DND-41 (cell line): ENCODE measurements at places on chromosomes 2 and 18.

DNA sequence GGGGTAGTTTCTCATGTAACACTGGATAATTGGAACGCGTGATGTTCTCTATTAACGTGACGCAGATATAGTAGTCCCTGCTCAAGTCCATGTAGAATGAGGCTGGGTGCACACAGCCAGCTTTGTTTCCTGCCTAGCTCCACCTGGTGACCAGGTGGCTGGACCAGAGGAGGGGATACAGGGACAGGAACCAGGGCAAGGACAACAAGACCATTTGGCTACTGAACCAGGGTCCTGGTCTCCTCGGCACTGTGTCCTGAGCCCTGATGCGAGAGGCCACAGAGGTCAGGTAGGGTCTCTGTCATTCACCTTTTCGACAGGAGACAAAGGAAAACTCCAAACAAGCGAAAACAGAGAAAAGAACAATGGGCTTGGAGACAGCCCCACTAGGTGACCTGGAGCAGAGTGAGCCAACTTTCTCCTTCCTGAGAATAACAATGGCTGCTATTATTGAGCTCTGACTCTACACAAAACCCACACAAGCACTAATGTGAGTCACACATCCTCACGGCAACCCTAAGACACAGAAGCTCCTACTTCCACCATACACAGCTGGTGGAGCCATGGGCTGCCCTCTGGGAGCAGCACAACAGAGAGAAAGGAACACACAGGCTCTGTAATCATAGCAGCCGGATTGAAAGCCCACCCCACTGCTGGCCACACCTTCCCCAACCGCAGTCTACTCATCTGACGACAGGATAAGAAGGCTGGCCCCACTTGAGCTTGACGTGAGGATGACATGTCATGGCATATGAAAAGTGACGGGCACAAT lies 67.3 kb upstream of the TEX51 start:
- no peak for DNase-seq

DNA sequence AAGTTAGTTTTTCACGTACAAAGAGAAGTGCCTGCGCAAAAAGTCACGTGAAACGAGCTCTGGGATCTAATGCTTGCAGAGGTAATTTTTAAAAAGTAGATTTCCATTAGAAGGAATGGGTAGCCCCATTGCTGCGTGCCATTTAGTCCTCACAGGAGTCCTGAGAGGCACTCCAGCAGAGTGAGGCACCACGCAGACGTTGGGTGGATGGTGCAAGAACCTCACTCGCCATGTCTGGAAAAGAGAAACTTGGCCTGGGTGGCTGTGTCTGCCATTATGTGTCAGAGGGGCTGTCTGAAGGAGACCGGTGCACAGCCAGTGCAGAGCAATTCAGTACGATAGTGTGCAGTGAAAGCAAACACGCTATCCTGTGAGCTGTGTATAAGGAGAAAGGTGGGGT lies 1.8 kb upstream of the HDAC4 start:
- no peak for DNase-seq

GRCh38 chr2:182907081-182907830 lies 40.8 kb upstream of the FRZB start:
- DNase-seq: no peak

GRCh38 chr2:120267348-120267747 lies 14.7 kb downstream of the RALB start:
- DNase-seq: no peak

DNA sequence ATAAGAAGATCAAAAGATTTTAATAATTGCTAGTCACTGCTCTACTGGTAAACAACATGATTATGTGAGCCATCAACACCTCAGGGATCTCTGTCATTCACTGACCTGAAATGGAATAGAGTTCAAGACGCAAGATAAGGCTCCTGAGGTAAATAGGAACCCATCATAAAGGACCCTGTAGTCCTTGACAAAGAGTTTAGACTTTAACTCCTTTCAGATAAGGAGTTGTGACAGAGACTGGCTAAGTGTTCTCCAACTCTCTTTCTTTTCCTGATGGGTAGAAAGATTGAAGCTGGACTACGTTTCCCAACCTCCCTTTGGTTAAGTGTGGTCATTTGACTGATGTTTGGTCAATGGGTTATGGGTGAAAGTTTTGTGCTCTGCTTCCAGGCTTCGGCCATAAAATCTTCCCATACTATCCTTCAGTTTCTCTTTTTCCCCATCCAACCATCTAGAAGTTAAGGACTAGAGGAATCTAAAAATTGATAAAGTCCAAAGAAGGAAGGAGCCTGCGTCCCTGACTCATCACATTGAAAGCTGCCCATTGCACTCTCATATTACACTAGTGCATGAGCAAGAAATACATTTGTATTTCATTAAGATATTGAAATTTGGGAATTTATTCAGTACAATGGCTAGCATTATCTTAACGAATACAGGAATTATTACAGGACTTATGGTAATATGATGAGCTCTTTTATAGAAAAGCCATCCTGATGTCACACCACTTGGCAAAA lies 293.7 kb upstream of the ACVR2A start:
- DNase-seq: no peak

- DNase-seq: no peak
Measured at GRCh38 chr18:78999939-79000338, 20.3 kb downstream of the SALL3 start.

DNA sequence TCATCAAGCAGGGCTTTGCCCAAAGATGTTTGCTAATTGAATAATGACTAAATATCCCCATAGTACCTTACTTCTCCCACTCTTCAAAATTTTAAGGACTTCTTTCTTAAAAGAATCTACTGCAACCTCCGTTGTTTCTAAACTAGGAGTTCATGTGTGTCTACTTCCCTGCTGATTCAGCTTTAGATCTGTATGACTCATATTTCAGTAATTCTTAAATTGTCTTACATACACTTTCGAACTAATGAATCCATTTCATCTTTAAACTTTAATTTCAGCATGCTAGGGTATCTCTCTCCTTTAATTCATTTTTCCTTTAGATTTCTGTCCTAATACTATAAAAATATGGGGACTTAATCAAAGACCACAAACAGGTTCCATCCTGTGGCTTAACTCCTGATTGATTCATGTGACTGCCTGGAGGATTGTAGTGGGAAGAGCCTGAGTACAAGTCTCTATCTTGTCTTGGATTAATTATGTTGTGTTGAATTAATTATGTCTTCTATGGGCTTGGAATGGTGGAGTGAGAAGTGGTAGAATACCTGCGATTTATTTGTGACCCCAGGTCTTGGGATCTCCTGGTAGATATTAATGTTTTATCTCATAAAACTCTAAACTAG lies 24.9 kb upstream of the COL5A2 start:
- DNase-seq: no peak

DNA sequence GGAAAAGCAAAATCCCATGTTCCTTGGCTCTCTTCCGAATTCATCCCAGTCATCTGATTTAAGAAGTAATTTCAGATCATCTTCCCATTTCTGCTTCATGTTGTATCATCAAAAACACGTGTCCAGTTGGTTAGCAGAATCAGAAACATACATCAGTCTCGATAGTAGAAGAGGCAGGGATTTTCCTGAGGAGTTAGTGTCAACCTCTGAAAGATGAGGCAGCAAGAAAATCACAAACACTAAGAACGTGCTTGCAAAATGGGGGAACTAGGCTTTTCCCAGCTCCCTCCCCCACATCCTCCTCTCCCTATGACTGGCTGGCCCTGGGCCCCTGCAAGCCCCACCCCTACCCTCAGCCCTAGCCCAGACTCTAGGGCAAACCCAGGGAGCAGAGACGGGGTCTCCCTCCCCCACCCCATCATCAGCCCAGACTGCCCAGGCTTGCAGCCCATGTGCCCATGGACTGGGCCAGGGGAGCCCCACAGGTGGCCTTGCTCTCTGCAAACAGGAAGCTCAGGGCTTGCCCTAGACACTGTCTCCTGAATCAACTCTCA lies 161.0 kb upstream of the ID2 start:
- peak; percentile 64 for DNase-seq

GRCh38 chr2:9821805-9822445 lies 21.3 kb upstream of the TAF1B start:
- no peak for DNase-seq

- DNase-seq: no peak
Measured at GRCh38 chr2:203959672-203960071, 23.1 kb downstream of the ICOS start.

- DNase-seq: no peak
Measured at GRCh38 chr2:40302751-40303325, 149.1 kb downstream of the SLC8A1 start.

GRCh38 chr2:64243081-64244036 lies 99.1 kb upstream of the PELI1 start:
- DNase-seq: no peak

DNA sequence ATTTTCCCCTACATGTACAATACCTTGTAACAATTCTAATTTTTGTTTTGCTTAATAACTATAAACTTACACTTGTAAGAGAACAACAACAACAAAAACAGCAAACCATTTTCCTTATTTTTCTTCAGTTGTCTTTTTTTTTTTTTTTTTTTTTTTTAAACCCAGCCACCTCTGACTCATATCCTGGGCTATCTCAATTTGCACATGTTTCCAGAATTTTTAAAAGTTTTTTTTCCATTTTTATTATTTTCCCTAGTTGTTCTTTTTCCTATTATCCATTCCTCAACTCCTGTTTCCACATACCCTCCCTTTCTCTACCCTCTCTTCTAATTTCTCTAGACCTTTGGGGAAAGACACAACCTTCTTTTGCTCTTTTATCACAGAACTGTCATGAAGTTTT lies 112.5 kb downstream of the EFEMP1 start:
- DNase-seq: no peak

DNA sequence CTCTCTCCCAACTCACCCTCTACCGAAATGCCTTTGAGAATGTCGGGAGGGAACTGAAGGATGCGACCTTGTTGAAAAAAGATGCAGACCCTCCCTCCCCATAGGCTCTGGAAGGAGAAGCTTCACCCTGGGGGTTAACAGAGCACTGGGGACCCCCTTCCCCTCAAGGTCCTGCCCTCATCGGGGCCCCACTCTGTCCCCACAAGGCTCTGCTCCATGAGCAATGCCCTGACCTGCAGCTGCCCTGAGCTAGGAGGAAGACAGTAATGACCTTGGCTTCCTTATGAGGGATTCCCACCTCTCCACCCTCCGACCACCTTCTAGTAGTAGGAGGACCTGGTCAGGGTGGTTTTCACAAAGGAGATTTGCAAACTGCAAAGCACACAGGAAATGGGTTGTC lies 44.4 kb upstream of the HPCAL1 start:
- DNase-seq: no peak

DNA sequence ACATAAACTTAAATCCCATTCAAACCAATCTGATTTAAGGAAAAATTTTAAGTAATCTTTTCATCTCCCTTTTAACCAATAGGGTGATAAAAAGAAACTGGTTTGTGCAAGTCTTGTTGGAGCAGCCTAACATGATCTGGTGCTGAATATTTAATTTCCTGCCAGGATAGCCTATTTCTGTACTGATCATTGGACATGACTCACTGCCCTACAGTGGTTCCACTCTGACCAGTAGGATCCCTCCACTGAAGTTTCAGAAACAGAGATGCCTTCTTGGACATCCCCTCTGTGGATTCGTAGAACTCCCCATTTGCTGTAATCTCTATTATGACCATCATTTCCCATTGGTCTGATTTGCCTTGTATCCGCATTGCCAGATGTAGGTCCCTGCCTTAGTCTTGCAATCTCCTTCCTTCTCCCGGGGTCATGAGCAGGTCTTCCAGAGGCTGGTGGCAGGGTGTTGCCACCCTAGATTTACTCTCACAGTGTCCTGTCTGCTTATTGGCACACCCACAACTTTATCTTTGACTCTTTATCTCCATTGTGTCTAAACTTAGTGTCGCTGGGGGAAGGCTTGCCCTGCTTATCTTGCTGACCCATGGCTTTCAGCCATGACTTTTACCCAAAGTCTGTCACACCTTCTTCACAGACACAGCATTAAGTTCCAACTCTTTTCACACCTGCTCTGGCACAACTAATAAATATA lies 12.3 kb upstream of the SETBP1 start:
- no peak for DNase-seq

GRCh38 chr18:3709205-3709604 lies 259.2 kb downstream of the TGIF1 start:
- DNase-seq: peak; percentile 51
